ENCODE measurements at places on chromosomes 5 and 9. TPM values are rescaled to one million over a fixed set of nuclear protein-coding genes. Genes with fewer than 3 reads are reported as not detected.

Gene VLDLR
- total RNA-seq, result 8.6 TPM

Gene PTGR1
- not detected for total RNA-seq

Gene LEAP2
- 2.7 TPM for total RNA-seq

Gene DENND4C
- 28.8 TPM for total RNA-seq

Gene ANKRD18A
- total RNA-seq, result 0.19 TPM

Gene CBY3
- 0.59 TPM for total RNA-seq

Gene ARSI
- total RNA-seq, result not detected

Gene IFNK
- not detected for total RNA-seq

Gene GRIA1
- total RNA-seq, result not detected

Gene ZDHHC11B
- 0.21 TPM for total RNA-seq

Gene TPD52L3
- total RNA-seq, result not detected

Gene PCDHGA12
- total RNA-seq, result not detected

Gene EIF4E1B
- total RNA-seq, result not detected

Gene AMBP
- total RNA-seq, result not detected
